H1 (cell line): ENCODE measurements at places on chromosomes 4 and X. TPM values are rescaled to one million over a fixed set of nuclear protein-coding genes. Genes with fewer than 3 reads are reported as not detected.

Gene NPY5R
- total RNA-seq = 1.5 and 2.0 TPM in 2 replicates

- no peak overlapping the region for H3K4me3 ChIP-seq
- no peaks in the 10 kb centered on the region for H3K36me3 ChIP-seq
- no peaks in the 10 kb centered on the region for H3K4me1 ChIP-seq
- no peak overlapping the region for H3K27ac ChIP-seq
- DNase-seq = no peak
Observed at GRCh38 chr4:65924843-65925242, 254.6 kb upstream of the EPHA5 start.

DNA sequence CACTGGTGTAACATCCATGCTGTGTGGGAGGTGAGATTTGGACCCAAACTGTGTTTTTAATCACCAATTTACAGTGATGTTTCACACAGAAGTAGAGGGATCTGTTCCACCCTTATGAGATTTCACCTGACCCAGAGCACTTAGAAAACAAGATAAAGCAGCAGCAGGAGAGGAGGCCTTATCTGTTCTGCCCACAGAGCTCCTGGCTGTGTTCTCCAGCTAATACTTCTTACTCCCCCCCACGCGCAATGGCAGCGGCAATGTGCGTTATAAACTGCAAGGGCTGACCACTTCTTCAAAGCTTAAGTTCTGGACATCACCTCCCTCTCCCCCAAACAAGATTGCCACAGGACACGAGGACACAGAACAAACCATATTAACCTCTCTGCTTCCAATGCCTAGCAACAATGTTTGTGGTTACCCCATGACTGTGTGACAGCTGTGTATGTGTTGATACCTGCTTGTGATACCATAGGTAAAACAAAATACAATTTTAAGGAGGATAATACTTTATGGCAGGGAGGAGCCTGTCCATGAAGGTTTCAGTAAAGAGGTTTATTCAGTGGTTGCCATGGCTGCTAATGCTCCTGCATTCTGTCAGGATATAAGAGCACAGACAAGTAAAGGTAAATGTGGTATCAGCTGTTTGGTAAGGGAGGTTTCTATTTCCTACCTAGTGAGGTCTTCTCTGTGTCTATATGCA is 210.0 kb downstream of the SOWAHB start:
- peaks cover 2% of the 10 kb centered on the region; the same call in 1 of the 2 replicates for H3K4me1 ChIP-seq
- no peak overlapping the region for H3K4me3 ChIP-seq

DNA sequence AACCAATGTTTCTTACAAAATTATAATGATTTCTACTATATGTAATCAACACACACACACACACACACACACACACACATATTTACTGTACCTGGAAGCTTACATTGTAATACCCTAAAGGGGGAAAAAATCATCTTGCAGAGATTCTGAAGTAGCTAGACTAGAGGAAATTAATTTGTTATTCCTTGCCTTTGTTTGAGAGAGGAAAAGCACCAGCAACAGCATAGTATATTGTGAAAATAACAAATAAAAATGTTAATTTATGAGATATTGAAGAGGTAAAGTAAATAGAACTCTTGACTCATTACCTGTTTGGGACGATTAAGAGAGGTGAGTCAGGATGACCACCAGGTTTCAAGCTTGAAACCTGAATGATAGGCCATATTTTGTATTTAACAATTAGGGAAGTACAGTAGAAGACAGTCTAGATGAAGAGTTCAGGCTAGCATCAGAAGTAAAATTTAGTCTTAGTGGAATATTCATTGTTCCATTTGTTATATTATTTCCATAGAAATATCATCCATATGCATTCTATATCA is 873.4 kb upstream of the PCDH10 start:
- no peaks in the 10 kb centered on the region for H3K4me1 ChIP-seq
- H3K27me3 ChIP-seq = no peaks in the 10 kb centered on the region
- DNase-seq = no peak
- H3K36me3 ChIP-seq = no peaks in the 10 kb centered on the region

Gene ZNF674
- 6.1 and 7.4 TPM in 2 replicates for total RNA-seq

- no peak for DNase-seq
- no peaks in the 10 kb centered on the region for H3K36me3 ChIP-seq
- no peaks in the 10 kb centered on the region for H3K27me3 ChIP-seq
- no peak overlapping the region for H3K4me3 ChIP-seq
Observed at GRCh38 chr4:33425936-33426335, 2705.8 kb downstream of the PCDH7 start.
